ENCODE measurements at places on chromosomes 6 and 20.

DNA sequence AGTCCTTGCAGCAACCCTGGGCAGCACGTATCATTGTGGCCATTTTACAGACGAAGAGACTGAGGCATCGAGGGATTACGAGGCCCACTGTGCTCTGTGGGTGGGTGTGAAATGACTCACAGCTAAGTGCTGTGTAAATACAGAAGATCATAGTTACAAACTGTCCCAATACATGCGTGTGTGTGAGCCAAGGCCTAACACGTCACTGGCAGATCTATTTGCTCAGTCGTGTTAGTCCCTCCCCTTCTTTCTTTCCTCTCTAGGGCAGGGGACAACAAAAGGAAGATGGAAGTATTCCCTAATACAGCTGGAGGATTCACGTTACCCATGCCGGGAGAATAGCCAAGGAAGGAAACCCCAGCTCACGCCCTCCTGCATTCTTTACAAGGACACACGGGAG, 175.9 kb downstream of the CDC5L start:
- DNase-seq, result no peak

- no peak for DNase-seq
These were observed 443.9 kb downstream of the CDKAL1 start for GRCh38 chr6:20978151-20978614.

DNA sequence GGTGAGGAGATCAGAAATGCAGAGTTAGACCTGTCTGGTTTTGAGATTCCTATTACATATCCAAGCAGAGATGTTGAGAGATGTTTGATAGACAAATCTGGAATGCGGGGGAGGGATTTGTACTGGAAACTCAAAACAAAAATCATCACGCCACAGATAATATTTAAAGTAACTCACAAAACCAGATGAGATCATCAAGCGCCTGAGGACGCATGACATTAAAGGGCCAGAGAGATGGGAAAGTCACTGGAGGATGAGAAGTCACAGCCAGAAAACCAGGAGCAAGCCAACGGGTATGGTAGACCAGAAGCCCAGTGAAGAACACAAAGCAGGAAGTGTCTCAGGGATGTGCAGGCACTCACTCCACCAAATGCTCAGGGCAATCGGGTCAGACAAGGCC, 87.7 kb downstream of the DLL1 start:
- DNase-seq, result no peak

DNA sequence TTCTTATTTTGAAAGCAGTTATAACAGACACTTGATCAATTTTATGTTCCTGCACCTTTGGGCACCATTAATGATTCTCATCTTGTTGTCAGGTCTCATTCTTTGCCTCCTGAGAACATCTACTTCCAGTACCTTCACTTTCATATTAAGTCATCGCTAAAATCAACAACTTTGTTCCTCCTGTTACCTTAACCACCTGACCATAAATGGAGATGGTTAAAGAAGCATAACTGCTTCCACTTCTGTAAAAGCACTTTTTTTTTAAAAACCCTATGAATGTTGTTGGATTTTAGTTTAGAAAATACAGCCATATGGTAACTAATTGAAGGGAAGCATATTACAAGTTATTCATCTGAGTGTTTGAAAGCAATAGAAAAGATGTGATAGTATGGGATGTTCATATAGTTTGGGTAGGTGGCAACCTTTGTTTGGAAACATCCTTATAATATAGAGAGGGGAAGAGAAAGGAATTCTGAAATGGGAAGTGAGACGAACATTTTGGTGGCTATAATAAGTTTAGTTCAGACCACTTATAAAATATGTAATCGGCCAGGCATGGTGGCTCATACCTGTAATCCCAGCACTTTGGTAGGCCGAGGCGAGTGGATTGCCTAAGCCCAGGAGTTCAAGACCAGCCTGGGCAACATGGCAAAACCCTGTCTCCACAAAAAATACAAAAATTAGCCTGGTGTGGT, 53.9 kb downstream of the AFG1L start:
- no peak for DNase-seq

DNA sequence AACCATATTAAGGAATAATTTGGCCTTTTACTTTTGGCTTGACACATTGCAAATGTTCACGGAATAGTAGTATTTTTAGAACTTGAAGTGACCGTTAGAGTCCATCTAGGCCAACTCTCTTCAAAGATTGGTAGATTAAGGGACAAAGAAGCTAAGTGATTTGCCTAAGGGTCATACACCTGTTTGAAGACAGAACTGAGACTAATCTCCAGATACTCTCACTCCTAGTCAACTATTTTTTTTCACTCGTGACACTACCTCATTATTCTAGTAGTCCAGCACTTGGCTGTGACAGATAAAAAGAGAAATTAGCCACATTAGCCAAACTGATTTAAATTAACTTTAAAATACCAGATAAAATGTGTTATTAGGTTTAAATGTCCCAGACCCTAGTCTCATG, 10.6 kb downstream of the ACSS2 start:
- no peak for DNase-seq

Measured in T-helper 9 cell (primary cell).